ENCODE measurements at places on chromosomes 6 and 20.

GRCh38 chr6:21523652-21524051, 69.9 kb upstream of the SOX4 start:
- DNase-seq = no peak

DNA sequence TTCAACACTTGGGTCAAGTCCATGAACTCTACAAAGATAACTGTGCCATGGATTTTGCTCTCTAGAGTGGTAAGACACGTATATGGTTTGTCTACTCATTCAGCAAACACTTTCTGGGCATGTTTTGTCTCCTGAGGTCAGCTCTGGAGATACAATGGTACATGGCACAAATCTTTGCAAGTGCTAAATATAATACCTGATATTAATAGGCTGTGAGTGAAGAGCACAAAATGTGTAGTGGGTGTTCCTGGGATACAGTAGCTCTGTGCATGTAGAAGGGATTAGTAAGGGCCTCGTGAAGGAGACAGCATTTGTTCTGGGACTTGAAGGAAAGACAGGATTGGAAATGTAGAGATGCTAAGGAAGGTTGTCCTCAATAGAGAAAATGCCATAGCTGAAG, 360.9 kb downstream of the BCKDHB start:
- DNase-seq = no peak

DNA sequence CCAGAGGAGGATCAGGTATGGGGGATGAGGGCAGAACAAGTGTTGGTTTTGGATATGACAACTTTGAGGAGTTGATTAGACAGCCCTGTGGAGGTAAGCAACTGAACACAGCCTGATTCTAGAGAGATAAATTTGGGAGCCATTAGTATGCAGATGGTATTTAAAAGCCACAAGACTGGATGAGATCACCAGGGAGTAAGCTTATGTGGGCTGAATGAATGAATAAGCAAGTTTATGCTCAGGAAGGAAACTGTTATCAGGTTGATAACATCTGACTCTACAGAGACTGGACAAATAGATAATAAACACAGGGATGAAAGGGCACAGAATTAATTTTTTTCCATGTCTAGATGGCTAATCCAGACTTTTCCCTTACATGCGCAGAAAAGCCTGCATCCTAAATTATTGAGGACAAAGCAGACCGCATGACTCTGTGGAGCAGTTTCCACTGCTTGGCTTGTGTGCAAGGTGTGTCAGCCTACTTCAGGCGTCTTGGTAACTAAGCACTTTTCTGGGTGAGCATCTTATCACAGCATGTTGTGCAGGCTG, 150.6 kb downstream of the GJA10 start:
- DNase-seq = peak; percentile 34

- DNase-seq = no peak
Observed at GRCh38 chr6:54846243-54846856, at the start of gene FAM83B. FAM83B (plus strand) TSS chr6:54846771; CDS start chr6:54870247, 23,476 bp downstream.

- DNase-seq = no peak
Observed at GRCh38 chr6:134466771-134467525, 149.0 kb upstream of the SGK1 start.

GRCh38 chr20:49285813-49286494, 8.1 kb upstream of the ZNFX1 start:
- no peak for DNase-seq

DNA sequence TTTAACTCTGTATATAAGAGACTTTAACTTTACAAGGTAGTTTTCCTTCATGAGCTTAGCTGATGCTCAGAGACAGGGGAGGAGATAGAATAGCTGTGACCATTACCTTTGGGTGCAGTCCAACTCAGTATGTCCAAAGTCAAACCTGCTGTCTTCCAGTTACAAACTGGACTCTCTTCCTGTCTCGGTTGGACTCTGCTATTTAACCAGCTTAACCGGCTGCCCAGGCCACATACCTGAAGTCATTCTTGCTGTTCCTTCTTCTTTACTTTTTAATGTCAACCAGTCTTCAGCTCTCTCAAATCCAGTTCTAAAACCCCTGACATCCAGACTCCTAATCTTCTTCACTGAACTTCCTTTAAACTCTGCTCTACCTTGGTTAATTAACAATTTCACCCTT, 138.3 kb upstream of the TSHZ2 start:
- no peak for DNase-seq

DNA sequence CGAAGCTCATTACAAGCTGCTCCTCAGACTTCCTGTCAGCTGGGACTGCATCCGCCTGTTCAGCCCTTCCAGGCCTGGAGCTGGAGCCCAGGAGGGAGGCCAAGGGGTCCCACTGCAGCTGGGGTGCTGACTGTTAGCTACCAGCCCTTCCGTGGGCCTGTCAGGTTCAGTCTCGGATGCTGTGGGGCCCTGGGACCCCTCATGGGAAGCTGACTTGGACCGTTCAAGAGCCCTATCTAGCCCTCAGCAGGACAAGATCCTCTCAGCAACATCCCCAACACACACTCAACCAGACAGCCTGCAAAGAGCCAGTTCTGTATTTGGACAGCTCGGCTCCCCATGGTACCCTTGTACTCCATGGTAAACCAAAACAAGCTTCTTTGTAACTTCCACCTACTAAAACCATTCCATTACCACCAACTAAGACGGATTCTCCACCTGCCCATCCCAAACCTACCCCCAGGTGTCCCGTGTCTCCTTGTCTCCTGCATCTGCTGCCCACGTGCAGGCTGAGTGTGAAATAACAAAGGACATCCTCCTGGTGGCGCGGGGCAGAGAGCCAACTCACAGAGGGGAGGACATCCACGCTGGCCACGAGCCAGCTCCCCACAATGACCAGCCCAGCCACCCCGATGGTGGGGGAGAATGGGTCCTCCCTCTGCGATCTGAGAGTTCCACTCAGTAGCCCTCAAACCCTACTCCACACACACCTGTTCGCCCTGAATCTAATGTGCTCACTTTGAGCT, 111.2 kb downstream of the TAF4 start:
- DNase-seq = no peak

DNA sequence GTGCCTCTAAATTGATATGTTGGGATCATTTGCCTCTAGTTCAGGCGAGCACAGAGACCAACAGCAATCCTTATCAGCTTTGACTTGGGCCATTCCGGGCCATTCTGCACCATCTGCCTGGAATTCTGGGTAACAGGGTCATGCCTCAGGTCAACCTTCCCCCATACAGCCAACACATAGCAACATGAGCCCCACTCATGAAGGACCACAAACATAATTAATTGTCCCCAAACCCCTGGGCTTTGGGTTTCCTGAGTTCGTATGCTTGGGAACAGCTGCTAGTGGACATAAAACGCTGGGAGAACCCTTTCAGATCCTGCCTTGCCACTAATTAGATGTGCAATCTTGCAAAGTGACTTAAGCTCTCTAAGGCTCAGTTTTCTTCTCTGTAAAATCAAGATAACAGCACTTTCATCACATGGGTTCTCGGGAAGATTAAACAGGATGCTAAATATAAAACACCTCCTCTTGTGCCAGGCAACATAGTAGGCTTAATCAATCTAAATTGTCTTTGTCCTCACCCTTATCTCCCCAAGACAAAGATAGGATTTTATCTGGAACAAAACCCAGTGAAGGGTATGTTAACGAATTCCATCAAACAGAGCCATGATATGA, 426.5 kb downstream of the CD83 start:
- no peak for DNase-seq

DNA sequence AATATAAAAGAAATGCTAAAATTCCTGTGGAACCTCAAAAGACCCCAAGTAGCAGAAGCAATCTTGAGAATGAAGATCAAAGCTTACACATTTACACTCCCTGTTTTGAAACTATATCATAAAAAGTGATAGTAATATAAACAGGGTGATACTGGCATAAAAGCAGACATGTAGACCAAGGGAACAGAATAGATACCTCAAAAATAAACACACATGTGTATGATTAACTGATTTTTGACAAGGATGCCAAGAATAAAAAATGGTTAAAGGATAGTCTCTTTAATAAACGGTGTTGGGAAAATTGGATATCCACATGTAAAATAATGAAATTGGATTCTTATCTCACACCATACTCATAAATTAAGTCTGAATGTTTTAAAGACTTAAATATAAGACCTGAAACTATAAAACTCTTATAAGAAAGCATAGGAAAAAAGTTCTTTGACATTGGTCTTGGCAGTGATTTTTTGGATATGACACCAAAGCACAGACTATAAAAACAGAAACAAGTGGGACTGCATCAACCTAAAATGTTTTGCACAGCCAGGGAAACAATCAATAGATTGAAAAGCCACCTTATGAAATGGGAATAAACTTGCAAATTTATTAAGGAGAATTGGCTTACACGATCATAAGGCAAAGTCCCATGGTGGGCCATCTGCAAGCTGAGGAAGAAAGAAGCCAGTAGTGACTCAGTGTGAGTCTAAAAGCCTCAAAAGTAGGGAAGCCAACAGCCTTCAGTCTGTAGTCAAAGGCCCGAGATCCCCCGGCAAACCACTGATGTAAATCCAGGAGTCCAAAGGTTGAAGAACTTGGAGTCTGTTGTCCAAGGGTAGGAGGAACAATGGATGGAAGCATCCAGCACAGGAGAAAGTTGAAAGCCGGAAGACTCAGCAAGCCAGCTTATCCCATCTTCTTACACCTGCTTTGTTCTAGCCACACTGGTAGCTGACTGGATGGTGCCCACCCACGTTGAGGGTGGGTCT, 144.3 kb downstream of the MEI4 start:
- no peak for DNase-seq

- no peak for DNase-seq
Observed at GRCh38 chr6:91033964-91034363, 447.1 kb upstream of the MAP3K7 start.

GRCh38 chr20:58235010-58235409, 6.6 kb upstream of the ANKRD60 start:
- no peak for DNase-seq

DNA sequence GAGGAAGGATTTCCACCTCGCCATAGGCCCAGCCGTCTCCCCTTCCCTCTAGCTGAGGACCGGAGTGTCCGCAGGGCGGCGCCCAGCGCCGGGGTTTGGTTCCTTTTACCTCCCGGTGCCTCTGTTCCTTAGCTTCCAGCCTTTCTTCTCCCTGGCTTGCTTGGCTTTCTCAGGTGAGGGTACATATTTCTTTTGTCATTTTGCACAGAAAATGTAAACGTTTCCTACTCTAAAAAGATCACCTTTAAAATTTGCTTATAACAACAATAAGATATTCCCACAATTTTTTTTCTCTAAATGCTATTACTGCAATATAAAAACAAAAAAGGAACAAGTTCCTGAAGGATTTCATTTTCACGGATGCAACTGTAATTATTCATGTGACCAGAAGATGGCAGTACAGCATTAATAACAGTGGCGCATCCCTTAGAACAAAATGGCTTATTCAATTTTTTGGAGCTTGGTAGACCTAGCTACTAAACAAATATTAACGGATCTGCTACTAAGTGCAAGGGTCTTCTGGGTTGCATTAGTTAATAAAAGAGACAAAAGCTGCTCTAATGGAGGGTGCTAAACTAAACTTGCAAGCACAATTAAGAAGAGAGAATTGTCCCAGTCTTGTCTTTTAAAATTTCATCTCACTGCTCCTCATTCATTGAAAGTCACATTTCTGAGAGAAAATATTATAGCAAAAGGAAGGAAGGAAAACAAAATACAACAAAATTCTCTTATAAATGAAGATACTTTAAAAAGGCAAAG, 172.9 kb downstream of the ADGRG6 start:
- DNase-seq = peak; percentile 33

DNA sequence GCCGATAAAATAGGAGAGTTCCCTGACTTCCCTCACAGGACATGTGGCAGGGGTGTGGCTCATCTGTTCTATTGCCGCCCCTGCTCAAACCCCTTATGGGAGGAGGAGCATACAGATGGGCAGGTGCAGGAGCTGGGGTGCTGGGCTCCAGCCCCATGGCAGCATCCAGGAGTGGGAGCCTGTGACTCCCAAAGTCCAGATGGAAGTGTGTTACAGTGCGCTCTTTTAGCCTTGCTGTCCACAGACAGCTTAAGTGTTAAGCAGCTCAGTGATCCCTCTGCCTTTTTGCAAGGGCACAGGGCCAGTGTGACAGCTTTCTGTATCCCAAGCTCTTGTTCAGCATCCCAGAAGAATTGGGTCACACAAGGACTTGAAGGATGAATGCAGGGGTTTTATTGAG, 212.3 kb upstream of the MYLIP start:
- DNase-seq = no peak

DNA sequence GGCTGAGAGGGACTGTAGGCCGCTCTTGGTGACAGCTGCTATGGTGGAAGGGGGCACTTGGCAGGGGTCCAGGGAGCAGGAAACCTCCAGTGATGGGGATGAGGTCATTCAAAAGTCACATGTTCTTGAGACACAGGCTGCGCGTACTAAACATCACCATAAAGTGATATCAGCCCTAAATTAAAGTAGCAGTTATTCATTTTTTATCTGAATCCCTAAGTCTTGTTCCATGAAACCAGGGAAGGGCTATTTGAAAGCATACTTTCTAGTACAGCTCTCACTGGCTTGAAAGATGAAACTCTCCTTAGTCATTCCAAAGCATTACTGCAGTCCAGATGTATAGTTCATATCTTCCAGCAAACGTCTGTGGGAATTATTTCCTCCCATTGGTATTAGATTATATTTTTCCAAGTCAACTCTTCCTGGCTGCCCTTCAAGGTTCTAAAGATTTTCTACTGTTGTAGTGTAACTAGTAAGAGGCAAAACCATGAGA, 373.1 kb downstream of the CD109 start:
- DNase-seq = peak; percentile 25

GRCh38 chr20:8073024-8073832, 53.7 kb upstream of the TMX4 start:
- peak; percentile 77 for DNase-seq

GRCh38 chr6:4091941-4092340, 13.0 kb upstream of the FAM217A start:
- no peak for DNase-seq

DNA sequence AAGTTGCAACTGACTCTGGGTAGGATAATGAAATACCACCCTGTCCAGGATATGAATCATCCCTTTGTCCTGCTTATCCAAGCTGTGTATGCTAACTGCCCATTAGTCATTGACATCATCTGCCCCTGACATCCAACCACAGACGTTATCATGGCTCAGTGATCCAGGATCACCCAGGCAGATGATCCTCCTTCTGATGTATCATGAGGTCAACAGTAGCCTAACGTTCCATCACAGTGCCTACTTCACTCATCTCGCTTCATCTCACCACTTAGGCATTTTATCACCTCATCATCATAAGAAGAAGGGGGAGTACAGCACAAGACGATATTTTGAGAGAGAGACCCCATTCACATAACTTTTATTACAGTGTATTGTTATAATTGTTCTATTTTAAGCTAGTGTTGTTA, 13.4 kb upstream of the BTN3A2 start:
- peak; percentile 56 for DNase-seq

GRCh38 chr20:44166008-44166407, 21.0 kb downstream of the JPH2 start:
- DNase-seq = no peak

- DNase-seq = no peak
Observed at GRCh38 chr6:75024828-75025227, 181.0 kb downstream of the COL12A1 start.

- no peak for DNase-seq
Observed at GRCh38 chr6:77566235-77566634, 86.6 kb upstream of the MEI4 start.

GRCh38 chr6:92507552-92507951, 911.8 kb downstream of the EPHA7 start:
- DNase-seq = peak; percentile 25

- no peak for DNase-seq
Observed at GRCh38 chr20:5065166-5065878, 54.4 kb downstream of the PCNA start.
